ENCODE measurements at places on chromosomes 7 and 10.

GRCh38 chr7:110808361-110808760 is 282.6 kb upstream of the LRRN3 start:
- no peak overlapping the region for H3K4me3 ChIP-seq
- no peaks in the 10 kb centered on the region for H3K27me3 ChIP-seq
- no peaks in the 10 kb centered on the region for H3K4me1 ChIP-seq
- no peaks in the 10 kb centered on the region for H3K36me3 ChIP-seq

DNA sequence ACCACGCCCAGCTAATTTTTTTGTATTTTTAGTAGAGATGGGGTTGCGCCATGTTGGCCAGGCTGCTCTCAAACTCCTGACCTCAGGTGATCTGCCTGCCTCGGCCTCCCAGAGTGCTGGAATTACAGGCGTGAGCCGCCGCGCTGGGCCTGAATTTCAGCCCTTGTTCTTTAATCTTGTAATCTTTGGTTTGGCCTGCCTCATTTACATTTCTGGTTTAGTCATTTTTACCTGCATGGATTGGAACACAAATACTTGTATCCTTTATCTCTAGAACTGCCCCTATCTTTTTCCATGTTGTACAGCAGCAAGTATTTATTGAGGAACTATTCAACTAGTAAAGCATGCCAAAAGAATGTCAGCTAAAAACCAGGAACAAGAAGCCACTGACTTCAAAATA is 195.6 kb upstream of the FRMD4A start:
- no peak overlapping the region for H3K27ac ChIP-seq
- H3K4me1 ChIP-seq, result peaks cover 13% of the 10 kb centered on the region
- no peak overlapping the region for H3K4me3 ChIP-seq
- DNase-seq, result no peak
- H3K36me3 ChIP-seq, result peaks cover 88% of the 10 kb centered on the region

DNA sequence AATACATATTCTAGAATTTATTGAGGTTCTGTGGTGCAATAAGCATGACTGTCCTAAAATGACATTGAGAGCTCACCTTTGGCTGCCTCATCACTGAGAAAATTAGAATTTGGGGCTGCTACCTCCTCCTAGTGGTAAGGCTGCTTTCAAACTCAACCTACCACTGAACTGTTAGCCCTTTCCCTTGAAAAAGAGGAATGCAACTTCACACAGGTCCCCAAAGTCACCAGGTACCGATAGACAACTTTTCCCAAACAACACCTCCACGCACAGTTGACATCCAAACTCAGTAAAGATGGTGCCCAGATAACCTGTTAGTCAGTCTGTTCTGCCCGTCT is 75.9 kb upstream of the SCIN start:
- H3K27ac ChIP-seq, result no peak overlapping the region
- no peak overlapping the region for H3K4me3 ChIP-seq
- peaks cover 4% of the 10 kb centered on the region for H3K4me1 ChIP-seq
- no peaks in the 10 kb centered on the region for H3K36me3 ChIP-seq
- peaks cover 3% of the 10 kb centered on the region for H3K27me3 ChIP-seq

DNA sequence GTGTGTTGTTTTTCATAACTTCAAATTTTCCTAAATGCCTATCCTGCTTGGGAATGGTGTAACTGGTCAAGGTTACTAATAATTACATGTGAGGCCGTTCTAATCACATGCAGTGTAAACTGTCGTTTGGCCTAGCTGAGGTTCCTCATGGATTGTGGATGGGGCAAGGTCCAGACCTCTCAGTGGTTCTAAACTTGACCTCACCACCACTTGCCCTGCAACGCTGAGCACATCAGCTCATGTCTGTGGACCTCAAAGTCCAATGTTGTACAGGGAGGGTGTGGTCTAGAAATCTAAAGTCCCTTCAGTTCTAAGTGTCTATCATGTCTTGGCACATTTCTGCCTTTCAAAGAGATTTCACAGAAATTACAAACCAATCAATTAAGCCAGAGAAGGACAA is 15.6 kb downstream of the RBP3 start:
- H3K4me1 ChIP-seq, result no peaks in the 10 kb centered on the region
- H3K4me3 ChIP-seq, result no peak overlapping the region
- no peak for DNase-seq
- H3K27me3 ChIP-seq, result peaks cover 6% of the 10 kb centered on the region
- H3K36me3 ChIP-seq, result no peaks in the 10 kb centered on the region

All from activated B cell treated with CpG ODN at 0.5 μM for 24 hours (primary cell).